ENCODE measurements at places on chromosomes 7 and 10. TPM values are rescaled to one million over a fixed set of nuclear protein-coding genes. Genes with fewer than 3 reads are reported as not detected.

Gene UCMA
- 8.6 TPM for total RNA-seq

Gene OR2F1
- not detected for total RNA-seq

Gene NPC1L1
- total RNA-seq = not detected

Gene AIMP2
- total RNA-seq = 88.3 TPM

Gene CHST15
- total RNA-seq = 11.2 TPM

Gene CYP3A7
- total RNA-seq = not detected

Gene MKI67
- 51.3 TPM for total RNA-seq

Gene STOX1
- 2.7 TPM for total RNA-seq

Gene FKBP6
- not detected for total RNA-seq

Gene SSC4D
- total RNA-seq = 12.7 TPM

Gene LIPF
- total RNA-seq = not detected

Gene FAM25G
- total RNA-seq = not detected

Gene TLL2
- 2.6 TPM for total RNA-seq

Gene NEUROD6
- not detected for total RNA-seq

Gene ZNF467
- 0.19 TPM for total RNA-seq
